MV-4-11 (cell line): ENCODE measurements at places on chromosomes 3 and 15.

- DNase-seq = peak; percentile 48
These were observed at the start of gene PLXNB1 for GRCh38 chr3:48429960-48430707. Gene PLXNB1 (minus strand): TSS chr3:48430086. CDS start chr3:48424611, 5,475 bp downstream.

GRCh38 chr3:187958432-187959003 is 195.4 kb upstream of the LPP start:
- peak; percentile 43 for DNase-seq

DNA sequence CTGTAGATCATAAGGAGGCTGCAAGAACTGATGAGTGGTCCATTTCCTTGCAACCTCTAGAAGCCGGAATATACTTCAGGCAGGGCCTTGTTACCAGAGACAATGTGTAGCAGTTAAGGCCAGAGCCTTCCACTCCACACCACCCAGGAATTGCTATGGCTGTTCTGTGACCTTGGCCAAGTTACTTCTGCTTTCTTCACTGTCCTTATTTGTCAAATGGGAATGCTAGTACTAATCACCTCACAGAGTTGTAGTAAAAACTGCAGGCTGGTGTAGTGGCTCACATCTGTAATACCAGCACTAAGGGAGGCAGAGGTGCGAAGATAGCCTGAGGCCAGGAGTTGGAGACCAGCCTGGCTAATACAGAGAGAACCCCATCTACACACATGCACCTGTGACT is 28.7 kb upstream of the RPN1 start:
- DNase-seq = peak; percentile 65

DNA sequence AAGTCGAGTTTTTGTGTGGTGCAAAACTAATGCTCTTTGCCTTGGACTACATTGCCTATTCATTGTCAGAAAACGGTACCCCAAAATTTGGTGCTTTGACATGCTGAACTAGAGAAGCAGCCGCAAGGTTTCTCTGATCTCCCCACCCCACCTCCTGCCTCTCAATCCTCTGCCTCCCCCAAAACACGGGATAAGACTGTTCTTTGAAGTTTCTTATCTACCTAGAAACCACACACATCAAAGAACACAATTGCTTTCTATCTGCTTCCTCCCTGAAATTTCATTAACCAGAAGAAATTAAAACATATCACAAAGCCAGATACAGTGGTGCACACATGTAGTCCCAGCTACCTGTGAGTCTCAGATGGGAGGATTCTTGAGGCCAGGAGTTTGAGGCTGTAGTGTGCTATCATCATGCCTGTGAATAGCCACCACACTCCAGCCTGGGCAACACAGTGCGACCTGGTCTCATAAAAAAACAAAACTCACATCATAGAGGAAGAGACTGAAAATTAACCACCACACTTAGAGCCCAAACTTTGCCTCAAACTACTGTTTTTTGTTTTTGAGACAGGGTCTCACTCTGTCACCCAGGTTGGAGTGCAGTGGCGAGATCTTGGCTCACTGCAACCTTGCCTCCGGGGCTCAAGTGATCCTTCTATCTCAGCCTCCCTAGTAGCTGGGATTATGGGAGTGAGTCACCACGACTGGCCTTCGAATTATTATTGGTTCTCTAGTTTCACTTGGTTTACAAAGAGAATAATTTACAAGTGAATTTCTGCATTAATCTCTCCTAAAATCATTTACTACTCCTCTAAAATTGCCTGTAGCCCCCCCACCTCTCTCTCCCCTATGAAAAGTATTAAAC is 2.7 kb upstream of the PCNP start:
- DNase-seq = peak; percentile 20
